Activated T-helper 1 cell treated with anti-CD3 and anti-CD28 coated beads, Interleukin-2, amount 50 U/mL, for 16 hours (primary cell): ENCODE measurements at places on chromosomes 5 and 9.

DNA sequence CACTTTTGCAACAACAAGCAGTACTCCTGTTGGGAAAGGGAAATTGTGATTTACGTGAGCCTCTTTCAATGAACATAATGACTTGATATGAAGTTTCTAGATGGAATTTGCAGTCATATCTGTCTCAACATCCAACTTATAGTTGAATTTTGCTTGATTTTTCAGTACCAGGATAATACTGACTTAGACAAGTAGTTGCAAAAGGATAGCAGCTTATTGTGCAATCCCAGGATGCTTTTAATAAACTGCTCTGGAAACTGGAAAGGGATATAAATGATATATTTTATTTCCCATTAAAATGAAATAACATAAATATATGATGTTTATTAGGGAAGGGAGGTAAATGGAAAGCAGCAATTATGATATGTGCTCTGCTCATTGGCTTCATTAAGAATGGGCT is 174.4 kb upstream of the RGMB start:
- DNase-seq, result no peak

DNA sequence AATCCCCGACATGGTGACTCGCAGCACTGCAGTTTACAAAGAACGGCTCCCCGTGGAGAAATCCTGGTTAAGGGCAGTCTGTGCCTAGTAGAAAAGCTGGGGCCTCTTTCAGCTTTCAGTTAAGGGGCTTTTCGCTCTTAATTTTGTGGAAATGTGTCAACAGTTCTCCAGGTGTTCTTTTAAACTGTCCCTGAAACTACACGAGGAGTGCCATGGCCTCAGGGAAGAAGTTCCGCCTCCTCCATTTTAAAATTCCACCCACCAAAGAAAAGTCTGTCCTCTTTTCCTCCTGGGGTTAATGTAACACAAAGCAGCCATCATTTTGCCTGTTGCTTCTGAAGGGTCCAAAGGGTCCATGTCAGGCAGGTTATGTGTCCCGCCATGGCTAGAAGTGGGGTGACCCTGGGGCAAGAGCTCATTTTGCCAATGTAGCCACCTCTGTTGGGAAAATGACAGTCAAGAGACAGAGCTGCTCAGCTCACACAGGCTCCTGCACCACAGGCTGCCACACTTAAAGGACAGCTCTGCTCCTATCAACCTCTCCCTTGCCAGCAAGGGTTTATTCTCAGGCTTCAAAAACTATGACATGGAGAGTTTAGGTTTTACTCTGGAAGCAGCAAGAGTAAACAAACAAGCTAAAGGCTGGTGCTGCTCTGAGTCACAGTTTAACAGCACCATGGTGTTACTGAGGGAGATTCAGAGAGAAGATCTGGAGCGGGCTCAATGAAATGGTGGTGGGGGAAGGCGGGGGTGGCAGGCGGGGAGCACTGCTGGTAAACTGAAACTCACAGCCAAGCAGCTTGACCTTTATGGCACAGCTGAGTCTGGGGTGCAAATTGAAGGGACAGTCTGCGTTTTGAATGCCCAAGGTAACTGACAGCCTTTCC is 3.2 kb downstream of the WHRN start:
- no peak for DNase-seq

- no peak for DNase-seq
Measured at GRCh38 chr5:111628901-111629300, 116.6 kb upstream of the STARD4 start.

GRCh38 chr9:91023741-91024140 is 222.1 kb downstream of the SYK start:
- DNase-seq, result no peak

- DNase-seq, result no peak
Measured at GRCh38 chr5:151798674-151799073, 26.9 kb downstream of the G3BP1 start.

GRCh38 chr5:158492136-158492535 is 607.6 kb downstream of the EBF1 start:
- no peak for DNase-seq

DNA sequence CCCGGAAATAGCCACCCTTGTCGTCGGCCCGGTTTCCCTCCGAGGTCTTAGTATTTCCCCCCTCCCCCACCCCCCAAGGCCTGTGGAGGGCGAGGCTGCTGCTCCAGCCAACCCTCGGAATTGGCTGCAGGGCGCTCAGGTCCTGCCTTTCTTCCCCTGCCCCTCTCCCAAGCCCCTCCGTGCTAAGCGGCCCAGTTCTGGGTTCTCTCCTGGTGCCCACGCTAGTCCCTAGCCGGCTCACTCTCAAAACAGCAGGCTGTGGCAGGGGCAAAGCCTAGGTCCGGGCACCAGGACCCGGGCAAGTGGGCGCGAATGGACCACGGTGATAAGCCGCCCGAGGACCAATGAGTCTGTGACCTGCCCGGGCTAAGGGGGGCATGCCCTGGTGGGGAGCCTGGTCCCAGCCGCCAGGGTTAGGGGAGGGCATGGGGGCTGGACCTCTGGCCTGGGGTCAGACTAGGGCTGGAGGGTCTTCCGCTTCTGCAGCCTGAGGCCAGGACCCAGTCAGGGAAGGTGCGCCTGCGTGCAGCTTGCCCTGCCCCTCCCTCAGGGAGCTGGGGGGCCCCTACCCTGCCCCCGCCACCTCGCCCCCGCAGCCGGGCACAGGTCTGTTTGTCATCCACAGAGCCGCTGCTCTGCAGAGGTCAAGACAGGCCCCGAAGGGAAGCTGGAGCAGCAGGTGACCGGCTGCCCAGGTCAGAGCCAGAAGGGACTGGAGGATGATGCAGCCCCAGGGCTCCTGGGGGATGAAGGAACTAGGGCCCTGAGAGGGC is 5.0 kb upstream of the IRX4 start:
- no peak for DNase-seq

GRCh38 chr9:117374076-117374725 is 40.7 kb downstream of the ASTN2 start:
- DNase-seq, result no peak

DNA sequence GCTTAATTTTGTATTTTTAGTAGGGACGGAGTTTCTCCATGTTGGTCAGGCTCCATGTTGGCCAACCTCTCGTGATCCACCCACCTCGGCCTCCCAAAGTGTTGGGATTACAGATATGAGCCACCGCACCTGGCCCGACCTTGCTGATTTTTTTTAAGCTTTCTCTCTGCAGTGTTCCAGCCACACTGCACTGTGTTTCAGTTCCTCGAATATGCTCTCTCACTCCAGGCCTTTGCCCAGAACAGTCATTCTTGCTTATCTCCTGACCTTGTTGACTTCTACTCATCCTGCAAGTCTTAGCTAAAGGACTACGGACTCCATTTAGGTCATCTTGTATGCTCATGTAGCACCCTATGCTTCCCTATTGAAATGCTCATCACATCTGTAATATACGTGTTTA is 3.3 kb downstream of the SNAPC3 start:
- no peak for DNase-seq

DNA sequence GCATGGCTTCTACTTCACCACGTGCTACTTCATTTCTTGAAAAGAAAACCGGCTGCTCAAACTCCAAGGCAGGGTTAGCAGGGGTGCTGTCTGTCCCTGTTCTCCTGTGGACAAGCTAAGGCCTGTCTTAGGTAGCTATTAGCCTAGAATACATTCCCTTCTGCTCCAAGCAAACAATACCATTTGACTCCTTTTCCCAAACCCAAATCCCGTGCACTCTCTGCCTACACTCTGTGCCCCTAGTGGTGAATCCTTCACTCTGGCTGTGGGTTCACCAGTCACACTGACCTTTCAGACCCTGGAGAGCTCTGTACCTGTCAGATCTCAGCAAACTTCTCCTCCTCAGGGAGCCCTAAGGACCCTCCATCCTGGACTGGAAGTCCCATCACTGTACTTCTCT is 211.6 kb downstream of the SLIT3 start:
- no peak for DNase-seq

- no peak for DNase-seq
Measured at GRCh38 chr5:135222771-135223170, 176.3 kb downstream of the MACROH2A1 start.

DNA sequence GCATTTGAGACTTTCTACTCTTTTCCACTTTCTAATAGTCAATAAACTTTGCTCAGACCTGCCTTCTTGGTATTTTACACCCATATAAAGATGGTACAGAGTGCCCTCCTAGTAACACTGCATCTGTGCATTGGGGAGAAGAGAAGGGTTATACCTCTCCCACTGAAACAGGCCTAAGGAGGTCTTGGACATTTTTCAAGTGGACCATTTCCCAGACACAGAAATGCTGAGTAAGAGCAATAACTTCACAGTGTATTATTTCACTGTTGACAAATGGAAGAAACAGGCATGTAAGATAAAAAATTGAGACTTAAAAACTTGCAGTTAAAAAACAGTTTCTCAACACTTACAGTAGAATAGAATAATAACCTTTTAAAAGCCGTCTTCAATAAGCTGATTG is 1224.0 kb upstream of the CDH18 start:
- no peak for DNase-seq

GRCh38 chr5:170444181-170444580 is 55.0 kb upstream of the KCNMB1 start:
- no peak for DNase-seq

DNA sequence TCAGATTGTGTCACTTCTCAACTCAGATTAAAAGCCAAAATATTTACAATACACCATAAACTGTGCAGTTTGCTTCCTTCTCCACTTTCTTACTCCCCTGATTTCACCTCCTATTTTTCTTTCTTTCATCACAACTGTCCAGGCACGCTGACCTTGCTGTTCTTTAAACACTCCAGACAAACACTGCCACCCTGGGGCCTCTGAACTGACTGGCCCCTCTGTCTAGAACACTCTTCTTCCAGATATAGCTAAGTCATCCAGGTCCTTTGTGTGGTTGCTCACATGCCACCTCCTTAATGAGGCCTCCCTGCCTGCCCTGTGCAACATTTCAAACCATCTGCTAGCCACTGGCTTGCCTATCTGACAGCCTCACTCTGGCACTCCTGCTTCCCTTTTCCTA is 46.6 kb downstream of the ATG10 start:
- no peak for DNase-seq

DNA sequence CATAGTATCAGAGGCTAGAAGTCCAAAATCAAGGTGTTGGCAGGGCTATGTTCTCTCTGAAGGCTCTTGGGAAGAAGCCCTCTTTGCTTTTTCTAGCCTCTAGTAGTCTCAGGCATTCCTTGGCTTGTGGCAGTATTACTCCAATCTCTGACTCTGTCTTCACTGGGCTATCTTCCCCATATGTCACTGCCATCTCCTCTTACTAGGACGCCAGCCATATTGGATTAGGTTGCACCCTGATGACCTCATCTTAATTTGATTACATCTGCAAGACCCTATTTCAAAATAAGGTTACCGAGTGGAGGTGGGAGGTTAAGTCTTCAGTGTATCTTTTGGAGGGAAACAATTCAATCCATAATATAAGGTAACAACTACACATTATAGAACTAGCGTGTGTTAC is 21.3 kb upstream of the EBF1 start:
- DNase-seq, result no peak

DNA sequence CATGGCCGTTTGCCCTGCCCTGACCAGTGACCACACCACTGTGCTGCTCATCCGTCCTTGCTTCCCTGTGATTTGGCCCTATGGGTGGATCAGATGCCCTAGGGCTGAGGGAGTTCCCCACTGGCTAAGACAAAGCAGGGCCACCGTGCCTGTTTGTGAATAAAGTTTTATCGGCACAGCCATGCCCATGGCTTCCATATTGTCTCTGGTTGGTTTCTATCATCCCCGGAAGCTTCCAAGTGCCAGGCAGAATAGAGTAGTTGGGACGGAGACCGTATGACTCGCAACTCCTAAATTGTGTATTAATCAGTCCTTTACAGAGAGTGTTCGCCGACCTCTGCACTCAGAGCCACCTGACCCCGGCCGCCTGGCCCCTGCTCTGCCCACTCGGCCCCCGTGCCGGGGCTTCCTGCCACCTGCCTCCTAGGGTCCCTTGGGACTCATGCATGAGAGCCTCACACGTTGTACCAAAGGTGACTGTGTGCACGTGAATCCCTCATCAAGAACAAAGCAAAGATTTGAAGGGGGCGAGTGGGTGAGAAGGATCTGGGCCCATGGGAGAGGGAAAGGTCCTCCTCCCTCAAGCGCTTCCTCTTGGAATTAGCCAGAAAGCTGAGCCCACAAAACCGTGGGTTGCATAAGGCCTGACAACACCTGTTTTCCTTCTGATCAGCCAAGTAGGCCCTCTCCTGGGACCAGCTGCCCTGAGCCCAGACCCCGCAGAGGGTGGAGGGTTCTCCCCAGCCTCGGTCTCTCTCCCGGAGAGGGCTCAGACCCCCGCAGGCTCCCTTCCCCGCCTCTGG is 11.7 kb upstream of the FCN2 start:
- DNase-seq, result no peak

DNA sequence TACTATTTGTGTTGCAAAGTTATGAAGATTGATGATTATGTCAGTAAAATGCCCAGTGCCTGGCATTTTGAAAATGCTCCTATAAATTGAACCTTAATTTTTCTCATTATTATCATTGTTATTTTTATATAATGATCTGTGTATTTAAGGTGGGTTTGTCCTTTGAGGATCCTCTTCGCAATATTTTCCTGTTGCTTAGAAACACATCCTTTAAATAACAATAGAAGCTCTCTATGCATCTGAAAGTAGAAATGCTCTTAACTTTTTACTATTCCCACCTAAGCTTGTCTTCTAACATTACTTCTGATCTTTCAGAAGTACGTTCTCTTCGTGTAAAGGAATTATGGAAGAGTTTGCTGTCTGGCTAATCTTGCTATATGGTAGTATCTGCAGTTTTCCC is 214.7 kb upstream of the TLX3 start:
- DNase-seq, result no peak

DNA sequence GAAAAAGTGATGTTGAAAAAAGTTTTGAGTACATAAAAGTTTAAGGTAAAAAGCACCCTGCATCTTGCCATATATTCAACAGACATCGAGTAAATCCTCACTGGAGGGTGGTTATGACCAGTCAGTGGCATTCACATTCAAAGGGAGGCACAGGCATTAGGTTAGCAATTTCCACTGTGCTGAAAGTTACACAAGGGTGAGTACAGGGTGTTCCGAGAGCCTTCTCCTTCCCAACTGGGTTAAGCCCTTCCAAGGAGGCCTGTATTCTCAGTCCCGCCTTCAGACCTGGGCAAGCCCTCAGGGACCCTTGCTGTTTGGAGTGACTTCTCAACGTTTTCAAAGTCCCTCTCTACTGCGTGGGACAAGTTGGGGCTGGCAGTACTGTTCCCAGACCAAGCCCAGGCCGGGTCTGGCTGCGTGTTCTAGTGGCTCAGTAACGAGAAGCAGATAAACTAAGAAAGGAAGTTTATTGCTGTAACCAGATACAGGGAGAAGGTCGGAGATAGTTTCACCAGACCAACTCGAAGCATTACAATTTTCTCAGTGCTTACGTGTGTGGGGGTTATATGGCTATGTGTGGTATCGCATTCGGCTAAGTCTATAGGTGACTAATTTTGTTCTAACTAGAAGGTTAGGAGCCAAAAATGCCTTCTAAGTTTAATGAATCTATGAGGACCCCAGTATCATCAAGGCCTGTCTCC is 13.0 kb upstream of the SETX start:
- DNase-seq, result no peak

GRCh38 chr5:154285661-154286408 is 95.3 kb downstream of the GALNT10 start:
- no peak for DNase-seq
